ENCODE measurements at places on chromosomes 4 and X.

DNA sequence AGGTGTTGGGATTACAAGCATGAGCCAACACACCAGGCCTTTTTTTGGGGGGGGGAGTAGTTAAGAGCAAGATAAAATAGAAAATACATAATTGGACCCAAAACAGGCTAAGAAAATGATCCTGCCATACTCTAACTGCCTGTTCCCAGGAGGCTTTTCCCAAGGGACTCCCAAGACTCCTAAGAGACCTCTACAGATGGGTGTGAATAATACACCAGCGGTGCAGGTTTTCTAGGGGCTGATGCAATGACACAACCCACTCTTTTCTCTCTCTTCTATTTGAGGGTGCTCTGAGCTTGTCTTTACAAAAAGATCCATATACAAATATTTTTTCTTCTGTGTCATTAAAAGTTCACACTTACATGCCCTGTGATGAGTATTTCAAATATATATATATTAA, 116.9 kb downstream of the RASL11B start:
- no peak for DNase-seq

DNA sequence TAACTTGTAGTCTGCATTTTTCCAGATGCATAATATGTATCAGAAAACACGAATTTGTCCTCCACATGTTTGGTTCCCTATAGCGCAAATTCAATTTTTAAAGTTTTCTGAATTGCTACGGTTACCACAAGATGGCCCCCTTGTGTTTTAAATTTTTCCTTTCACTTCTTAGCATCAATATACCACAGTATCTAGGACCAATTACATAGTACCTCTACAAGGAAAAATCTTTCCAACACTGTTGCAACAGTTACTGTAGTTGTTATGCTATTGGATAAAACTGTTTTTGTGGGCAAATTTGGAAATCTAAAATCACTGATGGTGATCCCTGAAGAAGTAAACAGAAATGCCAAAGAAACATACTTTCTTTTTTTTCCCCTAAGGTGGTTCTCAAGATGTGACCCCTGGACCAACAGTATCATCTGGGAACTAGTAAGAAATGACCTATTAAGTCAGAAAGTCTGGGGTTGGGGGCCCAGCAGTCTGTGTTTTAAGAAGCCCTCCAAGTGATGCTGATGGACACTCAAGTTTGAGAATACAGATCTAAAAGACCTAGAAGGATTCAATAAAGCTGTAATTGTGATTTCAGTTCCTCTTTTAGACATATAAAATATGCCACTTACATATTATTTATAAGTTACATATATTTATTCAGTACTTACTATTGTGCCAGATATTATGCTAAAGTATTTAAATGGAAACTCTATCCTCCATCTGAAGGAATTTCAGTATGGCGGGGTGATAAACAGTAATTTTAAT, 3.1 kb downstream of the ZGRF1 start:
- no peak for DNase-seq

DNA sequence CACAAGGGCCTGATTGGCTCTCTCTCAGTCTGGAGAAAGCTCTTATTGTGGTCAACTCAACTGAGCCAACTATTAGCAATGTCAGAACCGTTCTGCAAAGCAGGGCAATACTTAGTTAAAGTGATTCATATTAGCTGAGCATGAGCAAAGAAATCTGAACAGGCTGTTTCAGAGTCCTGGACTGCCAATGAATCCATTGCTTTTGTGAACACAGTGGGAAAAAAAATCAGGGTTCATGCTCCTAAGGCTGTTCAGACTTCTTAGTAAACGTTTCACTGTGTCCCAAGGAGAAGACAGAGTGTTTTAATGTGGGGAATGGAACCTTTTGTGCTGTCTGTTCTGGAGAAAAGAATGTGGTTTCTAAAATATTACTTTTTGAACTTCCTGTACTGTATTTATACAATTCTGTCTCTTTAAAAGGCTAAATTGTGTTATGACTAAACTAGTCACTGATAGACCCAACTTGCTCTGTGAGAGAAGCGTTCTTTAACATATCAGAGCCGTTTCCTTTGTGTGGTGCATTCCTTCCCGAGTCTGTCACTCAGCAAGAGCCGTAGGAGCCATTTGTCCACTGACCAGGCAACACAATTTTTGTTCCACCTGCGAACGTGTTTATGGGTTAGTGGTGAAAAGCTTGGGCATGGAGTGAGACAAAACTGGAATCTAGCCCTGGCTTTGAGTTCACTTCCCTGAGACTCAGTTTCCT, 366.1 kb downstream of the FBXO8 start:
- DNase-seq: no peak

DNA sequence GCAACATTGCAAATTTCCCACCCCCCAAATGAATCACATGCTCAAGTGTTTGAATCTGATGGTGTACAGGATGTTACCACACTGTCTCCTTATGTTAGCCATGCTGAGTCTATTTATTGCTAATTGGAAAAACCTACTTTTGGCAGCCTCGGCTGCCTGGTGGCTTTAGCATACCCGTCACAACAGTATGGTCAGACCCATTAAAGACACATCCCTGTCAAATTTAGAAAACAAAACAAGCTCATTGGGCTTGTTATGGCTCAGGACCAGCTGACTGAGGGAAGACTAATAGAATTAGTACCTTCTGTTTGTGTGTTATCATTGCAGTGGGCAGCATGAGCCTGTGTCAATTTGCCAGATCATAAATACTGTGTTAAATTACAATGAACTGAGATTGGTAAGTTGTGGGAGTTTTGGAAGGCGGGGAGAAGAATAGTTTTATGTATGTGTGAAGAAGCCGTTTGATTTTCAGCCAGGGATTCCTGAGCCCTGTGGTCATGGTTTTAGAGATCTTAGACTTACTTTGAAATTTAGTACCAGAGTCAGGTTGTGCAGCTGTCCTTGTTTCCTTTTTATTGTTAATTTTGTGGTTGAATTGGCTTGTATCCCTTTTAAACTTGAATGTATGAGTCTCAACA, 66.8 kb downstream of the POLA1 start:
- no peak for DNase-seq

DNA sequence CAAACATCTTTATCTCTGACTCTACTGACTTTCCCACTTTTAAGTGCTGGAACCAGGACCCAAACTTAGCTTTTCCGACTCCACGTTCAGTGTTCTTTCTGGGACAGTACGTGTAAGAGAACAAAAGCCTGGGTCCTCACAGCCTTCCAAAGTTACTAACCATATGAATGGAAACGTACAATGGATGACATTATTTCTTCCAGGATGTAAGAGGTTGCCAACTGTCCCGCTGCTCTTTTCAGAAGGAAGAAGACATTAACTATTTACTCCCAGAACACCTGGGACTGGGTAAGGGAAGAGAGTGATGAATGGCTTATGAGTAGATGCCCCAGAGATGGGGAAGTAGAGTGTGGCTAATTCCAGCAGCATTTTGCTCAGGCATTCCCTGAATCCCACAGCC, 114.7 kb downstream of the TRAPPC11 start:
- DNase-seq: no peak

DNA sequence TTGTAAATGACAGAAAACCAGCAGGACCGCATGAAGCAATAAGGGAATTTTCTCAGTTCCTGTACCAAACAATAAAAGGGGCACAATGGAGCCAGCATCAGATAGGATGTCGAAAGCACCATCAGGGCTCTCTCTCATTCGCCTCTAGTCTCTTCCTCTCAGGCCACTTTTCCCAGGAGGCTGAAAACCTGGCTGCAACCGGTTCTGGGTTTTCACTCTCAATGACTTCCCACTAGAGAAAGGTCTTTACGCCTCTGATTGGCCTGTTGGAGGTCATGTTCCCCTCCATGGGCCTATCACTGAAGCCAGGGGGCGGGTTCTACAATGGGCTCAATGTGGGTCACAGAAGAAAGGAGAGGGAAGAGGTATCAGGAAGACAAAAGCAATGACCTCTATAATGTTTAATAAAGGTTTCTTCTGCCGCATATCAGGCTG, 29.3 kb downstream of the ZNF827 start:
- DNase-seq: peak; percentile 42

DNA sequence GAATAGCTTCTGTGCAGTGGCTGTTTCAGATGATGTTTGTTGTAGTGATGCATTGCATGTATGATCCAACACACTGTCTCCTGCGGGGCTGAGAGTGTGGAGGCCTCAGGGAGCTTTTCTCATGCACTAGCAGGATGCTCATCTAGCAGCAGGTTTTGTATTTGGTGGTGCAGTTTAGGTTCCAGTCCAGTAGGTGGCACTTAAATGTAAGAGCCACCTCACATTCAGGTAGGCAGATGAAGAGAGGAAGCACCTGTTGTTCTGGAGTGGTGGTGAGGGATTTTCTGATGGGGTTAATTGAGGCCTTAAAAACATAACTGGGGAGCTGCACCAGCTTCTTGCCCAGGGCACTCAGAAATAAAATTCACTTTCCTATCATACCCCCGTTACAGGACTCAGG, 300.9 kb downstream of the SPIN4 start:
- DNase-seq: no peak

GRCh38 chr4:87497578-87497977, 31.6 kb downstream of the SPARCL1 start:
- DNase-seq: no peak

GRCh38 chr4:2291705-2292645, 30.1 kb upstream of the MXD4 start:
- DNase-seq: no peak

GRCh38 chr4:24805566-24805965, 10.2 kb downstream of the SOD3 start:
- no peak for DNase-seq

Measured in RCC 7860 (cell line).